ENCODE measurements at places on chromosomes 7 and 10. TPM values are rescaled to one million over a fixed set of nuclear protein-coding genes. Genes with fewer than 3 reads are reported as not detected.

DNA sequence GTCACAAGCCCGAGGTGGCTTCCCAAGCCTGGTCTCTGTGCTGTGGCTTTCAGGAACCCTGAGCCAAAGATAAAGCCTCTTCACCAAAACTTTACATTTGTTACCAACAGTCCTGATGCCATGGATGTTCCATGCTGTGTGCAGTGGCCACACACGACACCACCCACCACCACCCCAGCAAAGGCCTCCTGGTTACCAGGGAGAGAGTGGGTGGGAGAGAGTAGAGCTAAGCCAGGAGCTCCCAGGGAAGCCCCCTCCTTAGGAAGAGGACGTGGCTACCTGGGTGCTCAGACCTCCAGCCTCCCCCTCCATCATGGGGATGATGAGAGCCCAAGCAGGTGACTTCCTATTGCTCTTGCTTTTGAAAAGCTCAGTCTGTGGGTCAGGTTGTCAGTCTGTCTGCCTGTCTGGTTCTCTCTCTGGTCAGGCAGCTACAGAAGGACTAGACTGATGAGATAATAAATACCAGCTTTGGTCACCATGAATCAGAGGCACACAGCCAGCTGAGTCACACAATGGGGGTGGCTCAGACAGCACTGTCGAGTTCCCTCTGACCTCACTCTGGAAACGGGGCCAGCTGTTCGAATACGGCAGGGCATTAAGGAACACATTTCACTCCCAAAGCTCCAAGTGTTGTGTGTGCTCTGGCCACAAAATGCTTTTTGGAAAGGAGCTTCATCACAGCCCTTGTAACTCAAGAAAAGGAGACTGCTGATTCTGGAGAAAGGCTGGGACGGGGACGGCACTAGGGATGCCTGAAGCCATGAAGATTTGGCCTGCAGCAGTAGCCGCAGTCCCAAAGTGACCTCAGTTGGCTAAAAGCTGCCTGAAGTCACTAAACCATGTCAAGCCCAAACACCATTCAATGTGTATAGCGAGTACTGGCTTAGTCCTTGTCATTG lies 166.0 kb downstream of the FANK1 start:
- DNase-seq: no peak

- DNase-seq: no peak
Measured at GRCh38 chr10:110169586-110169985, 37.8 kb upstream of the MXI1 start.

Gene CLRN3
- total RNA-seq: not detected

- DNase-seq: no peak
Measured at GRCh38 chr7:82211333-82211732, 232.2 kb downstream of the CACNA2D1 start.

Gene SPDYE5
- not detected for total RNA-seq

DNA sequence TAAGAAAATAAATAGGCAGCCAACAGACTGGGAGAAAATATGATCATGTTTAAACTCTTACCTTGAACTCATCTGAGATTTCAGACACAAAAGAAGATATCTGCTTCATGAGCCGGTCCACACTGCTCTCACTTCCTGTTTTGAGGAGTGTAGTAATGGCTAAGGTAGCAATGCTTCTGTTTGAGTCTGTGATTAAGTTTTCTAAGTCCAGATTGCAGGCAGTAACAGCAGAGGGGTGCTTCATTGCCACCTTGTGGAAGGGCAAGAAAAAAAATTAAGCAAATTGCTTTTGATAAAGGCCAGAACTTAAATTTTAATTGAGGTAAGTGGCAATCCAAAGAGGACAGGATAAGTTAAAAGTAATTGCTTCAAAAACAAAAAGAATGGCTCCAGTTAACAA lies 69.1 kb downstream of the MEST start:
- no peak for DNase-seq

Gene NKX2-3
- not detected for total RNA-seq

Gene GTF2IRD2
- 19.9 TPM for total RNA-seq

DNA sequence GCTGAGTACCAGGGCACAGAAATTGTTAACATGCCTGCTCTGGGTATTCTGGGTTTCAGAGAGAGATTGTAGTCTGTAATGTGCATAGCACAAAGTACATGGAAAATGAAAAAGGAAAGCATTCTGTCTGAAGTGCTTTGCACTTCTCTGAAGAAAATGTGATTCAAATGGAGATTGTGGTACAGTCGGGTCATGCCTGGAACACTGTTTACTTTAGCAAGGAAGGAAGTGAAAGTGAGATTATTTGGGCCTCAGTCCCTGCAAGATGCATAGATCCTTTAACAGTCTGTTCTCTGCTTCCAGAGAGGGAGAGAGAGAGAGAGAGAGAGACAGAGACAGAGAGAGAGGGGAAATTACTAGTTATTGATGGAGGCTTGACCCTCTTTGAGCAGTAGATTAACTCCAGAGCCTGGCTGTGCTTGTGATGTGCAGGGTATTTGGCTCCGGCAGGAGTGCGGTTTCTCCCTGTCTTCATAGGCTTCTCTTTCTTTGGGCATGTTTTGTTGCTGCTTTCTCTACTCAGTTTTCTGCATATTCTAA lies 5.4 kb downstream of the VWC2 start:
- no peak for DNase-seq

DNA sequence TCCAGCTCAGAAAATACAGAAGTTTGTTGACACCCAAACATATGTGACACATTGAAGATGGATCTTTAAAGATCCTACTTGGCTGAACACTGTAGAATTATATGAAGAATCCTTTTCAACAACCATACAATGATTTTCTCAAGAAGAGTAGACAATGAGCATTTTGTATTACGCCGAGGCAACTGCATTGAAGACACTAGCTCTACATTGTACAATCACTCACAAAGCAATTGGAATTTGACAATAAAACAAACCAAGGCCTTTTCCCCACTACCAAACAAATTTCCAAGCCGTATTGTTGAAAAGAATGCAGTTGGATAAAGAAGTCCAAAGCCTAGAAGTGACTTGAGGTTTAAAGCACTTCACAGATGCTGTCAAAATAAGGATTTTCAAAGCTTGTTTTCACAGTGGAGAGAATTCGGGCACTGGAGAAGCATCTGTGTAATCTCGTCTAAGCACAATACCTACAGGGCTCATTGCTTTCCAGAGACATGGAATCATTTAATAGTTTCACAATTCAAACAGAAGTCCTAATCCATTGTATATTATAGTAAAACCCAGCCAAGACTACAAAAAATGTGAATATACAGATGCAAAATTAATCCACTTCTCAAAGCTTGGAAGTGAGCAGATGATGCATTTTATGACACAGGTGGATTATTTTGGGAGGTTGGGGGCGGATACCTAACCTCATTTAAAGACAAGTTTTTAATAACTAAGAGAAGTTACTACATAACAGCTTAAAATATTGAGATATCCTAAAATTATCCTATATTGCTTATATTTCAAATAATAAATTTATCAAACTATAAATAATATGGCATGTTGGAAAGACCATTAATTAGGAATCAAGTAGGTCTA lies 78.6 kb downstream of the SORCS1 start:
- DNase-seq: no peak

Gene AFAP1L2
- 73.6 TPM for total RNA-seq

Gene ACTA2
- 7.0 TPM for total RNA-seq

Gene VPS26A
- total RNA-seq: 63.2 TPM

Gene VAX1
- 0.23 TPM for total RNA-seq

Gene CCDC172
- not detected for total RNA-seq

DNA sequence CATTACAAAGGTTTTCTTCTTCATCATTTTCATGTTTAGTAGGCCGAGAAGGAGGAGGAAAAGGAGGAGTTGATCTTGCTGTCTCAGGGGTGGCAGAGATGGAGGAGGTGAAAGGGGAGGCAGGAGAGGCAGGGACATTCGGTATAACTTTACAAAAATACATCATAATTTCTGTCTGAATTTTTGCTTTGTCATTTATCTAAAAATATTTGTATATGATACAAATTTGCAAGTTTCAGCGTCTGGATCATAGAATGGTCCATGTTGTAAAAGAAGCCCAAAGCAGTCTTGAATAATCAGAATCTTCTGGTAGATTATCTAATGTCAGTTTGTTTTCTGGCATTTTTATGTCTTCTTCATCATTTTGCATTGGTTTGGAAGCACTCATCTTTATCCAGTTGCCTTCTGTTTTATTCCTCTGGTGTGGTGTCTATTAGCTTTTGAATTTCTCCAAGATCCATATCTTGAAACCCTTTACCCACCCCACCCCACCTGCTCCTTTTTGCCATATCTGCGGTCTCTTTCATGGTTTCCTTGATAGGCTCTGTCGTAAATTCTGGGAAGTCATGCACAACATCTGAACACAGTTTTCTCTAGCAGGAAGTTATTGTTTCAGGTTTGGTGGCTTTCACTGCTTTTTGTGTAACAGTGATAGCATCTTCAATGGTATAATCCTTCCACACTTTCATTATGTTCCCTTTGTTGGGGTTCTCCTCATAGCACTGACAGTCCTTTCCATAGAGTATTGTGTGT lies 95.0 kb downstream of the ST7 start:
- no peak for DNase-seq

Gene DNAH11
- total RNA-seq: 0.63 TPM

DNA sequence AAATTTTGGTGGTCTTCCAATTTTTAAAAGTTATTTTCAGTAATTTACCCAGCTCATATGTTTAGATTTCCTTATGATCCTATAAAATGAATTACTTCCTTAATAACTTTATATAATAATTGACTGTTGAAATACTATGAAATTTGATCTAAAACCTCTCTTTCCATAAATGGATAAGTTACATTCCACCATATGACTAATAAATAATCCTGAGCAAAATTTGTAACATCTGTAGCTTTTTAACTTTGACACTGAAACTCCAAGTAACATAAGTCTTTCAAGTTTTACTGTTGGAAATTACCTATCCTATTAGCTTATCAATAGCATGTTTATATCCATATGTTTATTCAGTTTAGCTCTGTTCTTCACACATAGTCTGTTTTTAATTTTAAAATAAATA lies 85.3 kb downstream of the HECTD2 start:
- DNase-seq: no peak

Gene NANOS1
- 3.0 TPM for total RNA-seq

DNA sequence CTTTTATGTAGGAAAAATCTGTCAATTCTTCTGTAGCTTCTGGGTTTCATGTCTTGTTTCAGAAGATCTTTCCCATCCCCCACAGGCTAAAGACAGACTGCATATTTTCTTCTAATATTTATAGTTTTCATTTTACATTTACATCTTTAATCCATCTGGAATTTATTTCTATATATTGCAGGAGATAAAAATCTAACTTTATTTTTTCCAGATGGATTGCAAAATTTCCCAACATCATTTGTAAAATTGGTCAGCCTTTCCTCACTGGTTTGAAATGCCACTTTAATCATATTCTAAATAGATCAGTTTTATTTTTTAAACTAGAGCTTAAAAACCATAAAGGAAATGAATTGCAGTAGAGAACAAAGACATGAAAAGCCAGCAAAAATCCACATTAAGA lies 46.9 kb downstream of the TMEM26 start:
- no peak for DNase-seq

- no peak for DNase-seq
Measured at GRCh38 chr7:25260862-25261494, 32.7 kb upstream of the NPVF start.

DNA sequence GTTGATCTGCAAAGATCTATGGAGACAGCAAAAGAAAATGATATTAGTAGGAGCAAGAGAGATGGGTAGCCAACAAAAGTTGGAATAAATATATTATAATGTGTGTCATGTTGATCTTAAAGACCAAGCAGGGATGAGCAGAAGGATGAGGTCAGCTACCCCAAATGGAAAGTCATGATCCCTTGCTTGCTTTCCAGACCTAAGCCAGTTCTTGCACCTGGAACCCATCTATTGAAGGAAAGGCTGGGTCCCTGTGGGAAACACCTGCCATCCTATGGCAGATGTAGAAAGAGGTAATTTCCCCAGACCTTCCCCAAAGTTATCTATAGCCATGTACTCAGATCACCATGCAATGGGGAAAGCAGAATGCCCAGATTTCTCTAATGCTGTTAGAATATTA lies 52.5 kb downstream of the LYZL2 start:
- DNase-seq: no peak

DNA sequence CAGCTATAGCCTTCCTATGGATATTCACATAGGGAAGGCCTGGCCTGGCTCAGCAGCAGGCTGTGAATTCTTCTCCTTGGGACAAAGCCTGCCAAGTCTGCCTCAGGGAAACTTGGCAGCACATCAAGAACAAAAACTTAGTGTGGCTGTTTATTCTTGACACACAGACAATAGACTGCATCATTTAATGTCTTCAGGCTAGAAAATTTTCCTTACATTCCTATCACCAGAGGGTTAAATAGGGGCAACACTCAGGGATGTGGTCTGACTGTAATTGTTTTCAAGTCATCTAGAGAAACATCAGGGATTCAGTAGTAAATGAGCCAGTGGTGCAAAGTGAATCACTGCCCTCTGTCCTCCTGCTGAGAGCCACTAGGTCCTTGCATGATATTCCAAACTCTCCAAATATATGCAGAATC lies 137.3 kb downstream of the SEMA3C start:
- no peak for DNase-seq

Gene TMEM196
- total RNA-seq: 0.55 TPM

Gene GNG11
- total RNA-seq: 9.4 TPM
